Activated CD4-positive, alpha-beta memory T cell treated with anti-CD3 and anti-CD28 coated beads, Interleukin-2, amount 10 ng/mL, durations not matched to agents 7 days and 5 days (primary cell): ENCODE measurements at places on chromosomes 5 and 9.
A peak's percentile ranks its signal among the peaks of the same experiment; 100 is the strongest.

DNA sequence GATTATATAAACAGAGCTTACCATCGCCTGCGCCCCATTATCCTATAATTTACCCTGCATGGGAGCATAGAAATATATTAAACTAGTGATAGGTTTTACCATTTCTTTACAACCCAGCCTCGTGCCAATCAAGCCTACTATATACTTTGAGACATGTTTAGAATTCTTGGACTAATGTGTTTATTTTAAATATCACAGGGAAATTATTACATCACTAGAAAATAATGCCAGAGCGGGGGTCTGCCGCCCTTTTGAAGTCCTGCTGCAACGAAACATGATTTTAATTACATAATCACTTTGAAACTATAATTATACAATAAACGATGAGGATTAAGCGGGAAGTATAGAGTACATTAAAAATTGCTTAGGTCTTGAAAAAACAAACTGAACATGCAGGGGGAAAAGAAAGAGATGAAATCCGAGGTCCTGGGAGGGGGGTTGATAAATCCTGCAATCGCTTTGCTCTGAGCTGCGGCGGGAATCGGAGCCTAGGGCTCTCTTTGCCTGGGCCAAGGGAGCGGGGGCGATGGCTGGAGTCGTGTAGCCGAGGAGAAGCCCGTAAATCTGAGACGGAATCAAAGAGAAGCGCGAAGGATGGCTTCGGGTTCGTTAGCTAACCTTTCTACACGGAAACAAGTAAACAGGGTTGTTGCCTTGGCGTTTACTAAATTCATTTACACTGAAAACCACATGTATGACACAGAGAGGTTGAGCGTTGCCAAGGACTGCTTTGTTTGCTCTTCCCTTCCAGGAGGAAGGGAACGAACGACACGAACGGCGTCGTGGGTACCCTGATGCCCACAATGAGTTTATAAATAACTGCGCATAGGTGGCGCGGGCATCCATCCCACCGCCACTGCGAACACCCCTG, 127.6 kb downstream of the TMEM174 start:
- no peak for DNase-seq

GRCh38 chr5:157750320-157750719, 6.8 kb downstream of the LSM11 start:
- DNase-seq = no peak

- no peak for DNase-seq
These were observed 174.7 kb downstream of the WDR70 start for GRCh38 chr5:37553720-37554404.

DNA sequence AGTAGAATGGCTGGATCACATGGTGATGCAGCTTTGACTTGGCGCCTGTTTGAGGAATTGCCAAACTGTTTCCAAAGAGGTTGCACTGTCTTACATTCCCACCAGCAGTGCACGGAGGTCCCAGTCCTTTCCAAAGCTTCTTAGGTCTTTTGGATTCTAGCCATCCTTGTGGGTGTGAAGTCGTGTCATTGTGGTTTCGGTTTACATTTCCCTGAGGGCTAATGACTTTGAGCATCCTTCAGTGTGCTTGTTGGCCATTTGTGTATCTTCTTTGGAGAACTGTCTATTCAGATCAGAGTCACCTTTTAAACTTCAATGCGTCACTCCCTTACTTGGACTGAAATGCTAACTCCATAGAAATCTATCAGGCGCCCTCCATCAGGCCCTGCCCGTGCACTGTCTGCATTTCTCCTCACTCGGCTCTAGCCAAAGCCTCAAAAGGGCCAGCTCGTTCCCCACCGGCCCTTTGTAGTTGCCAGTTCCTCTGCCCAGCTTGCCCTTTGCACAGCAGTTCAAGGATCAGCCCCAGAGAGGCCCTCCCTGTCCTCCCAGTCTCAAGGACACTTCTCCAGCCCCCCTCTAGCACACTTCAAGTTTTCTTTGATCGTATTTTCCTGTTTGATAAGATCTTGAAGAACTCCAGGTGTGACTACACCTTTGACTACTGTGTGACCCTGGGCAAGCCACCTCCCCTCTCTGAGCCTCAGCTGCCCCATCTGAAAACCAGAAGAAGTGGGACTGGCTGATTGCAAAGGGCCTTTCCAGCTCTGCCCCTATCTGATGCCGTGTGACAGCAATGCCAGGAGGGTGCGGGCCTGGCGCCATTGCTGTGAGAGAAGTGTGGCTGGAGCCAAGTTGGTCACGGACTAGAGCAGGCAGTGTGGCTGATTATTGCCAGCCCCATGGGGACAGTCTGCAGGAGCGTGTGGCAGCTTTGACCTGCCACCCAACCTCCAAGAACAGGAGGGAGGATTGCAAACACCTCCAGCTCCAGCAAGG, 5.6 kb downstream of the HRH2 start:
- DNase-seq = no peak

DNA sequence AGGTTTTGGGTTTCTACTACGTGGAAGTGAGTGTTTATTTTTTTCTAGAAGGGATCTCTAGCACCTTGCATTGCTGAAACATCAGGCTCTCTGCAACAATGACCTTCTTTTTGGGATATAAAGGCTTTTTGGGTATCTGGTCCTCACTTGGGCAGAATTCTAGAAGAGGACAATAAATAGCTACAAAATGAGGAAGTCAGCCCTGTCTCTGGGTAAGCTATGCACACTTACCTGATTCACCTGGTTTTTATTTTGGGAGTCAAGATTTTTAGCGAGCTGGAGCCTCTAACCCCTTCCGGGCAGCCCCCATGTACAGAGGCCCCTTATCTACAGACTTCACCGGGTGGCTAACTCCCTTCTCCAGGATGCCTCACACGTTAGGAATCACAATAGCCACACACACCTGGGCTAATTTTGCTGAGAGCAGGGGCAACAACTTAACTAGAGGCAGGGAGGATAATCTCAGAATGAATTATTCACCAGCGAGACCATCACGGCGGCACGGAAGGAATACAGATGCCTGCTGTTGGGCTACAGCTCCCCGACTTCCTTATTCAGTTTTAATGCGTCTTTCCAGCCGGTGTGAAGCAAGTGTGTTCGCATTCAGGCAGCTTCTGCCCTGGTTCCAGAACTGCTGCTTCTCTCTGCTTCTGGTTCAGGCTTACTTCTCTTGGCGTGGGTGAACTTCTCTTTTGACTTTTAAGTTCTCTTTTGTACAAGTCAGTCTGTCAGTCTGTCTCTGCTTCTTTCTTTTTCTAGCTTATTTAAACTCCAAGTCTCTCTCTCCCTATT, 341.0 kb upstream of the PANK3 start:
- no peak for DNase-seq

GRCh38 chr5:159467666-159468065, 137.4 kb upstream of the IL12B start:
- no peak for DNase-seq

DNA sequence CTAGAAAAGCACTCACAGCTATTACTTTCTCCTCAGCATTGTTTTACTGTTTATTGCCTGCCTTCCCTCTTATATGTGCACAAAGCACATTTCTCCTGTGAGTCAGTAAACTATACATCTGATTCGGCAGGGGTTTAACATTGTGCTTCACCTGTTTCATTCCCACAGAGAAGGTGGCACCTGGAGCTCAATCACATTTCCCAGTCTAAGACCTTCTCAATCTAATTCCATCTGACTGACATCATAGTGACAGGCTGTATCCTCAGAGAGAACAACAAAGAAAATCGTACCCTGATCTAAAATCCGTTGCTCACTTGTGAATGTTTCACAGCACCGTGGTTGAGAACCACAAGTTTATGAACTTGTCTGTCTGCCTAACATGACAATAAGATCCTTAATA, 92.4 kb upstream of the CAST start:
- DNase-seq = no peak

- no peak for DNase-seq
These were observed 2.7 kb upstream of the PDGFRB start for GRCh38 chr5:150158170-150158949.

GRCh38 chr5:2471152-2471879, 280.2 kb downstream of the IRX2 start:
- no peak for DNase-seq

GRCh38 chr5:145554399-145554798, 280.7 kb downstream of the PRELID2 start:
- DNase-seq = no peak

DNA sequence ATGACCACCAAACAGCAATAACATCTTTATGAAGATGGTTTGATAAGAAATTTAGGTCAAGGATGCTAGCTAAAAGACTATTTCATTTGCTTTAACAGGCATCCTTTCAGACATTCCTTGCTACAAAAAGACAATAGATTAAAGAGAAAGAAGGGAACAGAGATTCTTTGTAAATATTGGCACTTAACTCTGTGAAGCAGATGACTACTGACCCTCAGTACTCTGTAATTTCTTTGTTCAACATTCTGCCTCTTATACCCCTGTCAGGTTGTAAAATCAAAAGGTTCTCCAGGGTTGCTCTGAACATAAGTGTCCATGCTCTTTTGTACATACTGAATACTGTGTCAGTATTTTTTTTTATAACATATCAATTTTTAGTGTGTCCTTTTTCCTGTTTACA, 610.6 kb upstream of the GRAMD2B start:
- no peak for DNase-seq

GRCh38 chr5:179930788-179931473, 23.2 kb upstream of the TBC1D9B start:
- DNase-seq = no peak

DNA sequence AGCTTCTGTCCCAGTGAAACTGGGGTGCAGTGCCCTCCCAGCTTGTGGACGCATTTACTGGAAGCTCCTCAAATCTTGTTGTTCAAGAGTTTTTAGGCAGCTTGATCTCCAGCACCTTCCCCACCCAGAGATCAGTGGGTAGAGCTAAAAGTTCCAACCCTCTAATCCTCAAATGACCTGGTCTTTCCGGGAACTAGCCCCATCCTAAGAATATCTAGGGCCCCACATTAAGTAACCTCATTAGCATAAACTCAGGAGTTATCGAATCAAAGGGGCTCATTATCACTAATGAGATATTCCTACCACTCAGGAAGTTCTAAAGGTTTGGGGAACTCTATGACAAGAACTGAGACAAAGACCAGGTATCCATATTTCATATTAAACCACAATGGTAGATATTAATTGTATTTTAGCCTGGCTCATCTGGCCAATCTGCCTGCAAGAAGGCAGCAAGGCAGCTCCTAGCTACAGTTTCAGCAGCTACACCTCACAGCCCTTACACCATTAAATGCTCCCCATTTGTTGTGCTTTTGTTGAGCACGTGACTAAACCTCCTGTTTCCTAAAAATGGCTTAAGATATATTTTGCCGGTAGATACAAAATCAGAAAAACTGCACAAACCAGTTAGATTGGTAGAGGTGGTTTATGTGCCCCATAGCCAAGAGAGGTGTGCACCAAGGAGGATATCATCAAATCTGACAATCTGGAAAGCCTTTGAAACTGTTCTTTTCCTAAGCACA, 24.6 kb upstream of the SLC22A5 start:
- DNase-seq = no peak

DNA sequence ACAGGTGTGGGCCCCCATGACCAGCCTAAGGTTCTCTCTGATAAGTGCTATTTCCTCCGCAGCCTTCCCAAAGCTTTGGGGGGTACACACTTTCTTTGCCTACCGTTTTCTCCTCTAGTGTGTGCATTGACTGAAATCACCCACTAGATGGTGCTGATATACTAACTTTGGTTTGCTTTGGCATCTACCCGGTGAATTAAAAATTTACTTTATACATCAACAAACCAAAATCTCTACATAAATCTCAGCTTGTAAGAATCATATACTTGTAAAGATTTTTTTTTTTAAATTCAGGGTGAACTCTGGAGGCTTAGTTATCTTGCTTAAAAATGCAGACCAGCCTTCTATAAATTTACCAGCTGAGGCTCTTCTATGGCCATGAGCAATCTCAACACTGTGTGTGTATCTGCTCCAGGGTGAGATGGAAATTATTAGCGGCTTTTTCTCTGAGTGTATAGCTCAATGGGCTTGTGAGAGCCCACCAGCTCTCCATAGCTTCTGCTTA, 475.7 kb upstream of the TNC start:
- DNase-seq = no peak

- DNase-seq = peak; percentile 16
These were observed 84.8 kb downstream of the WNK2 start for GRCh38 chr9:93268551-93269314.

GRCh38 chr5:92945605-92946097, 635.4 kb downstream of the NR2F1-AS1 start:
- DNase-seq = no peak

DNA sequence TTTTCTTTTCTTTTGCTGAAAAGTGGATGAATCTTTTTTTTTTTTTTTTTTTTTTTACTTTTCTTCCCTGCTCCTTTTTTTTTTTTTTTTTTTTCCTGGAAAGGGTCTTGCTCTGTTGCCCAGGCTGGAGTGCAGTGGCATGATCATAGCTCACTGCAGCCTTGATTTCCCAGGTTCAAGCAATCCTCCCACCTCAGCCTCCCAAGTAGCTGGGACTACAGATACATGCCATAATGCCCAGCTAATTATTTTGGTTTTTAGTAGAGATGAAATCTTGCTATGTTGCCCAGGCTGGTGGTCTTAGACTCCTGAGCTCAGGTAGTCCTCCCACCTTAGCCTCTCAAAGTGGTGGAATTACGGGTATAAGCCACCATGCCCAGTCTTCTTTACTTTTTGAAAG, 20.9 kb downstream of the HSD17B4 start:
- DNase-seq = no peak

GRCh38 chr5:168850683-168851082, 271.5 kb upstream of the PANK3 start:
- DNase-seq = no peak

GRCh38 chr5:40616781-40617180, 62.9 kb upstream of the PTGER4 start:
- DNase-seq = no peak

- DNase-seq = peak; percentile 53
These were observed 48.7 kb upstream of the C5orf58 start for GRCh38 chr5:170183816-170184687.

DNA sequence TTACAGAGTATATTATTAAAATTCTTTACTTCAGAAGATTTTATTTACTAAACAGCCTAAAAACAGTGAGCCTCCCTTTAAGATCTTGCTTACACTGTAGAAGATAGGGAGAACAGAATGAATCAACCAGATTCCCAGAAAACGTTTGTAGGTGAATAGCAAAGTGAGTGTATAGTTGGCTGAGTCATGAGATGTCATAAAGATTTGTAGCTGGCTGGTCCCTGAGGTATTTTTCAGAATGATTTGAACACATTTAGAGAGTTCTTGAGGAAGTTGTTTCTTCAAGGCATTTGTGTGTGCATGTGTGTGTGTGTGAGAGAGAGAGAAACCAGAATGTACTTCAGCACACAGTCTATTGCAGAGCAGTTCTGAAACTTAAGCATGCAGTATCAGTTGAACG, 159.4 kb upstream of the PRR16 start:
- DNase-seq = no peak

- DNase-seq = no peak
These were observed 51.1 kb upstream of the TNFSF15 start for GRCh38 chr9:114856942-114857315.
